NCI-H1930 (cell line): ENCODE measurements at places on chromosomes 16 and 17.

DNA sequence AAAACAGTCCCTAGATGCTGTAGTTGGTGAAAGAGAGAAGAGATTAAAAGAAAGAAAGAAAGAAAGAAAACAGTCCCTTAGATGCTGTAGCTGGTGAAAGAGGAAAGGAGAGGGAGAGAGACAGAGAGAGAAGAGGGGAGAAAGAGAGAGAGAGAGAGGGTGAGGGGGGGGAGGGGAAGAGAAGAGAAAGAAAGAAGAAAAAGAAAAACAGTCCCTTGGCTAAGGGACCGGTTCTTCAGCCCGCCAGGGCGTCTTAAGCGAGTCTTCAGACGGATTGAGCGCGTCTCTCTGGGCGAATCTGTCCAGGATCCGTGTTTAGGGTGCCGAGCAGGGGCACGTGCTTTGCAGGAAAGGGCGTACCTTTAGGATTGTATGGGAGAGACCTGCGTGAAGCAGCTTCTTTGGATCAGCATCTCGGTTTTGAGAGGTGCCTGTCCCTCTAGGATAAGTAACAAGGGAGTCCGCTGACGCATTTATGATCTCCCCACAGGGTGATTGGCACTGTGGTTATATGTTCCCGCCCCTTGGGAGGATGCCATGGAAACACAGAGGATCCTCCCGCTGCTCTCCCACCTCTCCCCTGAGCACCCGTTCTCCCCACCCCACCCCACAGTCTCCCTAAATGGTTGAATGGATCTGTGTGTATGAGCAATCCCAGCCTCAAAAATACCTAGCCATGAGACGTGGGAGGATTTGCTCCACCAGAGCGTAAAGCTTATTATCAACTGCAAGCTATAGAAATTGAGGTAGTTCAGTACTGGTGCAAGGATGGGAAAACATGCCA, 16.7 kb downstream of the GNGT2 start:
- peak; percentile 22 for DNase-seq

DNA sequence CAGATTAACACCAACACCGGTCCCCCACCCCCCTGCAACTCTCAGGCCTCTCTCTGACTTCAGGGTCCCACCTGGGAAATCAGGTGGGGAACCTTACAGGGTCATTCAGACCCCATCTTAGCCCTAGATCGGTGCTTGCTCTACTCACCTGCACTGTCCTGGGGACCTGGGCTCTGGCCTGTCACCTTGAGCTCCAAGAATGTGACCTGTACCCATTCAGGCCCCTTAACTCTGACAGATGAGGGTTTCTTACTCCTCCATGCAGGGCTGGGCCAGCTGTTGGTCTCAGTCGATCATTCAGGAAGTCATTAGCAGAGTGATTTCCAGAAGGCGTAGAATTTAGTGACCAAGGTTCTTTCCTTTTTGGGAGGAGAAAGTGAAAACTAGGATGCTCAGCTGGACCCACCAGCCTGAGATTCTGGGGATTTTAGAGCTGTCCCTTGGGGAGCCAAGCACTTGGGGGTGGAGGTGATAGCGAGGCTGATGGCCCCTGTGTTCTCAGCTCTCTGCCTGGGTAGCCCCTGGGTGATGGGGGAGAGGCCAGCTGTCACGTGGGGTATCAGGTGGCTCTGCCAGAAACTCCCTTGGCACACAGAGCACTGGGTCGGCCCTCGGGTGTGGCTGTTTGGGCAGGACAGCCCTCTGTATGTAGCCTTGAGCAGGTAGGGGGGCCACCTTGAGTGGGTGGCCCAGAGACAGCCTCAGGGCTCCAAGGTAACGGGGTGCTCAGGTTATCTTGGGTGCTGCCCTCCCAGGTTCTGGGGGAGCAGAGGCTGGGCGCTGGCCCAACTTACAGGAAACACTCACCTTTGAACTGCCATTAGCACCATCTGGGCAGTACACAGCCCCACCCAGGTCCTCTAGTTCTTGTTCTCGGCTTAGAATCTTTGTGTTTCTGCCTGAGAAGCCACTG, 724 bp downstream of the MVP start:
- no peak for DNase-seq

DNA sequence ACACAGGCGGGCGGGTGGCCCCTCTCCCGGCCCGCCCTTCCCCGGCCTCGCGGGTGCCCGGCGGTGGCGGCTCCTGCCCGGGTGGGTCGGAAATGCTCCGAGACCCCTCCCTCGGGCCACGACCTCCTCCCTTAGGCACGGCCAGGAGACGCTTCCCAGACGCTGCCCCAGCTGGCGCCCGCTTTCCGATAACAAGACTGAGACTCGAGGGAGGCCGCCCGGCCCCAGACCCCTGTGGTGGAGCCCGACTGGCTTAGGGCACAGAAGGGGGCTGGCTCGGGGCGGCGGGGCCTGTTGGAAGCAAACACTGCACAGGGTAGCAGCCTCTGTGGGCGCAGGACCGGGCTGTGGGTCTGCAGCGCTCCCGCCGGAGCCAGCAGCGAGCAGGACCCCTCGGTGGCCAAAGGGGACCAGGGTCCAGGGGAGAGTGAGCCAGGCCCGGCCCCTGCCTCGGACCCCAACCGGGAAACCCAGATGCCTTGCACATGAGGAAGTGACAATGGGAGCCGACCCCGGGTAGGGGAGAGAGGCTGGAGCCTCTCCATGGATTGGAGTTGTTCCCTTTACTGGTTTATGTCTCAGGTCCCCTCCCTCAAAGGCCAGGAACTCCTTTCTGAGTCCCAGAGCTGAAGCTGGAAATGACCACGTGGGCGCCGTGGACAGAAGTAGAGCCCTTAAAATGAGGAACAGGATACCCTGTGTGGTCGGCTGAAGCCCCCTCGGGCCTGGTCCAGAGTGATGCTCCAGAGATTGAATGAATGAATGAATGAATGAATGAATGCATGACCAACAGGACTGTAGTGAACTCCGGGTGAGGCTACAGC, 19.8 kb upstream of the ADCY7 start:
- no peak for DNase-seq

- DNase-seq, result no peak
Measured at GRCh38 chr16:84909476-84910085, 89.8 kb downstream of the CRISPLD2 start.

GRCh38 chr16:1820096-1820945, 6.3 kb downstream of the HAGH start:
- no peak for DNase-seq

DNA sequence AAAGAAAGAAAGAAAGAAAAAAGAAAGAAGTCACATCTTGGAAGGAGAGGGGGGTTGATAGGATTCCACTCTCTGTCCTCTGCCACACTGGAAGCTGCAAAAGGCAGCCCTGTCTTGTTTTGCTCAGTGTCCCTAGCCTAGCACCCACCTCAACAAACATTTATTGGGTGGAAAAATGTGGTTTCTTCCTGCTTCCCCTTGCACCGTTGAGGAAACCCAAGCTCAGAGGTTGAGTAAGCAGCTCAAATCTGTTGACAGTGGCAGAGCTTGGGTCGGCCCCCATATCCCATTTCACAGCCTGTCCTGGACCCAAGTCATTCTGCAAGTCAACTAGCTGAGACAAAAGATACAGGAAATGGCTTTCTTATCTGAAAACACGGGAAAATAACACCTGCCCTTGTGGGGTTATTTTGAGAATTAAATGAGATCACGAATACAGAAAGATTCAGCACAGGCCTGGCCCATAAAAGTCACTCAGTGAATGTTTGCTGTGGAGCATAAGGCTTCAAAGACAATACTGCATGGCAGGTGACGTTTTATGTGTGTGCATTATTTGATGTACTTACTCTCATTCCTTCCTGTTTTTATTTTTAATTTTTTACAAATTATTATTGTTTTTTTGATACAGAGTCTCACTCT, 63.6 kb downstream of the SCNN1B start:
- no peak for DNase-seq

DNA sequence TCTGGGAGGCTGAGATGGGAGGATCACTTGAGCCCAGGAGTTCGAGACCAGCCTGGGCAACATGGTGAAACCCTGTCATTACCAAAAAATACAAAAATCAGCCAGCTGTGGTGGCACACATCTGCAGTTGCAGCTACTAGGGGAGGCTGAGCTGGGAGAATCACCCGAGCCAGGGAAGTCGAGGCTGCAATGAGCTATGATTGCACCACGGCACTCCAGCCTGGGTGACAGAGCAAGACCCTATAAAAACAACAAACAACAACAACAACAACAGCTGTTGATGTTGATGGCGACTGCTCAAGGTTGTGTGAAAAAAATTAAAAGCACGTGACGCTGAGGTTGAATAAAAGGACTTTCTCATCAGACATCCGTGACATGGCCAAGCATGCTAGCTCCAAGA, 40.8 kb upstream of the CIBAR2 start:
- no peak for DNase-seq

DNA sequence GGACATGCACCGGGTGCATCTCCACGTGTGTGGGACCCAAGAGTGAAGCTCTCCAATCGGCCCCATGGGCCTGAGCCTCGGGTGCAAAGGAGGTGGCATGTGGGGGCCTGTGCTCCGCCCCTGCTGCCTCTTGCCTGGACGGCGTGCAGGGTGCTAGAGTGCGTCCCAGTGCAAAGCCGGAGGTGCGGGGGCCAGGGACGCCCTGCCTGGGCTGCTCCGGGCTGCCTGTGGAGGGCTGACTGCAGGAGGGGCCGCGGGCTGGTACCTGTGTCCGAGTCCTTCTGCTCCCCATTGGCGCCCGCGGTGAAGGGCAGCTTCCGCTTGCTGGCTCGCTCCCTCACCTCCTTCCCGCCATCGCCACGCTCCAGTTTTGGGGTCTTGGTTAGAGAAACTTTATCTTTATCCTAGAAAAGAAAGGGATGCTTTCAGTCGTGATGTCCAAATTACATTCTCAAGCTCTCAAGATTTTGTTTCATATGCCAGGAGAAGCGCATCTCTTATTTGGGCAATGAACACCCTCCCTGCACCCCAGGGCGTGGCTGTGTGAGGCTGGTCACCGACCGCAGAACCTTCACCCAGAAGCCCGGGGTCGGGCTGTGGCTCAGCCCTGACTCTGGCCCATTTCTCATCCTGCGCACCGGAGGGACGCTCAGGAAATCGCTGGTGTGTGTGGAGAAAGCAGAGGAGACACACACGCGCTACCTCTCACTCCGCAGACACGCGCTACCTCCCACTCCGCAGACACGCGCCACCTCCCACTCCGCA, 87.6 kb downstream of the ZNF778 start:
- DNase-seq, result no peak

GRCh38 chr17:55722016-55722736, 488 bp downstream of the TMEM100 start:
- DNase-seq, result no peak

- DNase-seq, result no peak
Measured at GRCh38 chr16:69094501-69094900, 11.0 kb upstream of the HAS3 start.
